ENCODE measurements at places on chromosomes 11 and 22.

- DNase-seq, result peak; percentile 82
These were observed at the start of gene RCOR2 for GRCh38 chr11:63916837-63917691. TSS of gene RCOR2 (minus strand) at chr11:63917164. CDS start at chr11:63916456, 708 bp downstream.

DNA sequence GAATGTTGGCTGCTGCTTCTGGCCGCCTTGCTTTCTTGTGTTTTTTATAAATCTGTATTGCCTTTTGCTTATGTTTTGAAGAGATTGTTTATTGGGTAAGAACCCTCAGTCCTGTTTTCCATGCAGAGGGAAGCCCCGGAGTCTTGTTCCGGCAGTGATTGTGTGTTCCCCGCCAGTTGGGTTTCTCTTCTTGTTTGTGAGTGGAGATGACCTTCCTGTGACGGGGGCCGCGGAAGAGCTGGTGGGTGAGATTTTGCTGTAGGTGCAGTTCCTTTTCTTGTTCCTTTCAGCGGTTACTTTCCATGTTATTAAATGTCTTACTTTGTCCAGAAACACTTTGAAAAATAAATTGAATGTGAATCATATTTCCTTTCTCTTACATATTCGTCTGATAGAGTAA lies 8.3 kb downstream of the TBC1D22A start:
- no peak for DNase-seq

- no peak for DNase-seq
These were observed 7.2 kb downstream of the ADAMTS15 start for GRCh38 chr11:130455483-130456127.

DNA sequence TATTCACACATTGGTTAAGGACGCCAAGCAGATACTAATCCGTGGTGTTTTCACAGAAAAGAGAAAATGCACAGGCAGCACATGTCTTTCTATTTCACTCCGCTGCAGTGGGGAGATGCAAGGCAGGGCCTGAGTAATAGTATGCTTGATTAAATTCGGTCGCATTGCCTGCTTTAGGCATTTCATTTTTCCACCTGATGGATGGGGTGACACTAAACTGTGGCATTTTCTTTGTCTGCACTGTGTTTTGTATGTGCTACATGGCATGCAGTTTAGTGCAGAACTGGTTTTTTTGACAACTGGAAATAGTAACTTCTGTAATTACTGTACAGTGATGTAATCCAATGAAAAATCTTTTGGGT lies 94.9 kb downstream of the SLC17A6 start:
- no peak for DNase-seq

GRCh38 chr22:17969701-17970113 lies 54.7 kb downstream of the MICAL3 start:
- DNase-seq, result peak; percentile 97

DNA sequence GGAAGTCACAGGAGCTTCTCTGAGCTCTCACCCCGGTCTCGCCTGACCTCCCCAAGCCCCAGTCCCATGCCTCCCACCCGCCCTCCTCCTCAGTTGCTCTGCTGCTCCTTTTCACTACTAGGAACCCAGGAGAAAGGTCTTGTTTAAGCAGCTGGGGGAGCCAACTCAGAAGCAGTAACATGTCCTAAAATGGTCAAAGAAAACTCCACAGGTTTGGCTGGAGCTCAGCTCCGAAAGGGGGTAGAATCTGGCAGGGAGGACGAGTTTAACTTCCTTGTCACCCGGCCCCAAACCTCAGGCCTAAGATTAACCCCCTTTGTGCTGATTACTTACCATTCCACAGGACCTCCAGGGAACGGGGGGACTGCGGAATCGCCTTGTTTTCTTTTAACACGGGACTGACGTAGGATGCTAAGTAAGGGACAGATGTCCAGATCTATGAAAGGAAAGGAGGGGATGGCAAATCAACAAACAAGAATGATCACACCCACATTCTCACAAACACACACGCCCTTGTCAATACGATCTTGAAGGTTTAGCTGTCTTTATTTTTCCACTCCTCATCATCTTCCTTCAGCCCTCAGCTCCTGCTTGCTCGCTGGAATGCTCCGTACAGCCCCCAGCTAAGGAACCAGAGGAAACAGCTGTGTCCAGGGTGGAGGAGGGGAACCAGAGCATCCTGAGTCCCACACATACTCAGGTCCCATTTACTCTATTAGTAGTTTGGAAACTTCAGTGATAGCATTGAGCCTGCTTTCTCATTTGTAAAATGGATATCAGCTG lies 13.5 kb downstream of the PCSK7 start:
- DNase-seq, result no peak
